ENCODE measurements at places on chromosomes 4 and X. TPM values are rescaled to one million over a fixed set of nuclear protein-coding genes. Genes with fewer than 3 reads are reported as not detected.

- DNase-seq = no peak
- H3K4me1 ChIP-seq = no peaks in the 10 kb centered on the region
- H3K4me3 ChIP-seq = no peak overlapping the region
- H3K27me3 ChIP-seq = no peaks in the 10 kb centered on the region
- H3K27ac ChIP-seq = no peak overlapping the region
Observed at GRCh38 chrX:26442340-26442739, 226.4 kb downstream of the MAGEB5 start.

- peaks cover 20% of the 10 kb centered on the region for H3K36me3 ChIP-seq
- peaks cover 41% of the 10 kb centered on the region for H3K4me1 ChIP-seq
- no peaks in the 10 kb centered on the region for H3K27me3 ChIP-seq
- peak; percentile 29 for DNase-seq
Observed at GRCh38 chrX:42943051-42943974, 165.3 kb upstream of the PPP1R2C start.

- no peak overlapping the region for H3K27ac ChIP-seq
- no peak overlapping the region for H3K4me3 ChIP-seq
- H3K36me3 ChIP-seq = no peaks in the 10 kb centered on the region
- peaks cover 7% of the 10 kb centered on the region for H3K27me3 ChIP-seq
Observed at GRCh38 chr4:10593130-10593529, 91.4 kb downstream of the CLNK start.

PLAC1 gene
- not detected for total RNA-seq

Data from activated naive CD8-positive, alpha-beta T cell treated with anti-CD3 and anti-CD28 coated beads, Interleukin-2, amount 10 ng/mL, durations not matched to agents 7 days and 5 days (primary cell).